Regular cardiac myocyte (primary cell): ENCODE measurements at places on chromosomes 1 and 21. TPM values are rescaled to one million over a fixed set of nuclear protein-coding genes. Genes with fewer than 3 reads are reported as not detected.

Gene RIIAD1
- not detected in 2 replicates for total RNA-seq

Gene AUNIP
- 0.56 and 5.6 TPM in 2 replicates for total RNA-seq

Gene DNM3
- 0.77 and 0.85 TPM in 2 replicates for total RNA-seq

Gene CCDC24
- total RNA-seq = 2.3 and 4.5 TPM in 2 replicates

Gene SLC45A1
- 1.2 and 1.4 TPM in 2 replicates for total RNA-seq
